Pericardium fibroblast (primary cell): ENCODE measurements at places on chromosomes 5 and 9. TPM values are rescaled to one million over a fixed set of nuclear protein-coding genes. Genes with fewer than 3 reads are reported as not detected.

EQTN gene
- not detected in 2 replicates for total RNA-seq

ZNF169 gene
- 1.1 and 1.3 TPM in 2 replicates for total RNA-seq

HMMR gene
- 1.5 and 6.4 TPM in 2 replicates for total RNA-seq

LHFPL2 gene
- 26.8 and 35.0 TPM in 2 replicates for total RNA-seq

MUSK gene
- 3.9 TPM in 1 of 2 replicates, not detected in the other for total RNA-seq

PCDHB4 gene
- 0.35 and 0.94 TPM in 2 replicates for total RNA-seq

PTPRD gene
- total RNA-seq: 4.0 and 7.1 TPM in 2 replicates

GAPT gene
- total RNA-seq: not detected in 2 replicates

SPINK4 gene
- not detected in 2 replicates for total RNA-seq

PGM5 gene
- total RNA-seq: 1.4 and 6.3 TPM in 2 replicates

CENPK gene
- 1.3 and 8.3 TPM in 2 replicates for total RNA-seq

LCN15 gene
- not detected in 2 replicates for total RNA-seq

SPINK6 gene
- total RNA-seq: not detected in 2 replicates

PPP3R2 gene
- total RNA-seq: not detected in 2 replicates

PCDHGA12 gene
- 18.8 and 27.2 TPM in 2 replicates for total RNA-seq

HARS1 gene
- total RNA-seq: 51.8 and 56.4 TPM in 2 replicates

AJM1 gene
- total RNA-seq: 2.0 TPM in 2 replicates

GDNF gene
- total RNA-seq: 0.47 TPM in 1 of 2 replicates, not detected in the other

FOXD1 gene
- total RNA-seq: 6.1 and 8.9 TPM in 2 replicates

TAF1L gene
- not detected in 2 replicates for total RNA-seq

GABRA1 gene
- total RNA-seq: not detected in 2 replicates

INSL6 gene
- not detected in 2 replicates for total RNA-seq

NIPAL4 gene
- 0.26 TPM in 1 of 2 replicates, not detected in the other for total RNA-seq

PCDHB2 gene
- total RNA-seq: 0.09 and 0.93 TPM in 2 replicates

ADGRD2 gene
- total RNA-seq: not detected in 2 replicates

LSM11 gene
- total RNA-seq: 2.6 and 4.3 TPM in 2 replicates
